ENCODE measurements at places on chromosomes 4 and X. TPM values are rescaled to one million over a fixed set of nuclear protein-coding genes. Genes with fewer than 3 reads are reported as not detected.

TMSB15B gene
- total RNA-seq = 7.7 TPM

DNA sequence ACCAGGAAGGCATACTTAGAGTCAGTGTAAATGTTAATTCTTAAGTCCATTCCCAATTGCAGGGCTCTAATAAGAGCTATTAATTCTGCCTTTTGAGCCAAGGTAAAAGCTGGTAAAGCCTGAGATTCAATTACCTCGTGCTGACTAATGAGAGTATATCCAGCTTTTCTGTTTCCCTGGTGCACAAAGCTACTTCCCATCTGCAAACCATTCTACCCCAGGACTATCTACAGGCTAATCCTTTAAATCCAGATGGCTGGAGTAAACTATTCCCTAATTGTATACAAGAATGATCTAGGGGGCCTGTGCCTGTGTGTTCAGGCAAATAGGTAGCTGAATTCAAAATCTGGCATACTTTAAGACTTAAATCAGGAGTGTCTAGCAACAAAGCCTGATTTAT lies 365.0 kb downstream of the GPM6A start:
- no peak for DNase-seq

LANCL3 gene
- total RNA-seq = 0.16 TPM

SRPX2 gene
- not detected for total RNA-seq

CT47B1 gene
- not detected for total RNA-seq

GRCh38 chrX:15269618-15270521 lies at the start of gene ASB9:
Gene ASB9 (minus strand): TSS chrX:15270083. CDS start chrX:15269874, 209 bp downstream.
- DNase-seq = no peak

MND1 gene
- total RNA-seq = 15.4 TPM

DNA sequence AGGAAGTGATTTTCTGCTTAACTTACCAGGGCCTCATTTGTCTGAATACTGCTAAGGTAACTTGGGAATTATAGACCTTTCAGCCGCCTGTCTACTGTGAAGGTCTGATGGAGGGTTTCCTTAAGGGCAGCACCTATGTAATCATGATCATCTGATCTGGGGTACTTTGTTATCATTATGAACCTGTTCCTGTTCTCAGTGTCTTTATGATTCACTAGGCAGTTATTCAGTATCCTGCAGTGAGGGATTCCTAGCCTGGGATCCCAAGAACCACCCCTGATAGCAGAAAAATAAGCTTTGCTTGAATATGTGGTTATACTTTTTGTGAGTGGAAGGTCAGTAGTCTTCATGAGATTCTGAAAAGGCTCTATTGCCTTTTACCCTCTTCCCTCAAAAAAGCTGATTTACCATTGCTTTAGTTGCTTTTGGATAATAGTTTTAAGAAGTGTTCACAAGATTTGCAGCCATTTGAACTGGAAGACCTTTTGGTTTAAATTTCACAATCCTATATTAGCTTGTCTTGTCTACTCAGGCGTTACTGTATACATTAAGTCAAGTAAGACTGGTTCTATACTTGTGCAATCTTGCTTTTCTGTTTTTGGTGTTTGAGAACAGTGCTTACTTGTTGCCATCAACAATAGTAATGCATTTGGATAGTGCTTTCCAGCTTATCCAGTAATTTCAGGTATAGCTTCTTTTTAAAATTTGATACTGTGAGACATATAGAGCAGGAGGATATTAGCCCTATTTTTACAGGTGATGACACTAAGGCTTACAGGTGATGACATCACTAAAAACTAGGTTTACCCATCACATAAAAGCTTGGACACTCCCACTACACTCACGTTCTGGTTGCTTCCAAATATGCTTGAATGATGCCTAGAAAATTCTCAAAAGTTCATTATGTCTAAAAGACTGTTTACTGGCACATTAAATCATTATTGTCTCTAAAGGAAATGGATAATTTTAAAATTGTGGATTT lies 60.0 kb downstream of the FHIP1A start:
- DNase-seq = no peak

GRCh38 chr4:148618856-148619255 lies 176.6 kb upstream of the NR3C2 start:
- no peak for DNase-seq

GRCh38 chr4:96685691-96686090 lies 845.8 kb downstream of the PDHA2 start:
- DNase-seq = no peak

GRCh38 chr4:11698033-11698432 lies 269.3 kb upstream of the HS3ST1 start:
- no peak for DNase-seq

REST gene
- total RNA-seq = 44.5 TPM

EGFL6 gene
- 3.4 TPM for total RNA-seq

SUV39H1 gene
- 28.8 TPM for total RNA-seq

DNA sequence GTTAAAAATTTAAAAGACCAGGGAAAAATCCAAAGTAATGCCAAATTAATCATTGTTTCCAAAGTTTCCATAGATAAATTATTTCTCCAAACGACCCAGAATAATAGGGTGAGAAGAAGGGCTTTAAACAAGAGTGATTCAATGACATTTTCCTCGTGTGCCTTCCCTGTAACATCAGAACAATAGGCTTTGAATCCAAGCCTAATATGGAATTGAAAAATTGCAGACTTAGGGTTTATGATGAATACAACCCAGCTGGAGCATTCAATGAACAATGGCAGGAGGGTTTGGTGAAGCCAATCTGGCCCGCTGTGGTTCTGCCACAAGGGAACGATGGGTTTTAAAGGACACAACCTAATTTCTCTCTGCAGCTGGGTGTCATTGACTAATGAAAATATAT lies 94.2 kb downstream of the CBLL2 start:
- DNase-seq = no peak

GRCh38 chr4:93368968-93369367 lies 459.6 kb upstream of the ATOH1 start:
- DNase-seq = no peak

- DNase-seq = no peak
Observed at GRCh38 chrX:71216485-71216884, 6.5 kb upstream of the GJB1 start.

GRCh38 chrX:78545233-78545632 lies 113.9 kb downstream of the RTL3 start:
- DNase-seq = no peak

FAM53A gene
- 2.7 TPM for total RNA-seq

- DNase-seq = no peak
Observed at GRCh38 chrX:132710656-132711155, 221.9 kb upstream of the MBNL3 start.

All from activated T-helper 2 cell treated with anti-CD3 and anti-CD28 coated beads, Interferon-gamma antibody, Interleukin-2, Interleukin-4, amounts not matched to agents 10 μg/mL and 5 μg/mL and 100 μg/mL, durations not matched to agents 14 hours and 24 hours and 36 hours (primary cell).